ENCODE measurements at places on chromosomes 16 and 17. TPM values are rescaled to one million over a fixed set of nuclear protein-coding genes. Genes with fewer than 3 reads are reported as not detected.

DNA sequence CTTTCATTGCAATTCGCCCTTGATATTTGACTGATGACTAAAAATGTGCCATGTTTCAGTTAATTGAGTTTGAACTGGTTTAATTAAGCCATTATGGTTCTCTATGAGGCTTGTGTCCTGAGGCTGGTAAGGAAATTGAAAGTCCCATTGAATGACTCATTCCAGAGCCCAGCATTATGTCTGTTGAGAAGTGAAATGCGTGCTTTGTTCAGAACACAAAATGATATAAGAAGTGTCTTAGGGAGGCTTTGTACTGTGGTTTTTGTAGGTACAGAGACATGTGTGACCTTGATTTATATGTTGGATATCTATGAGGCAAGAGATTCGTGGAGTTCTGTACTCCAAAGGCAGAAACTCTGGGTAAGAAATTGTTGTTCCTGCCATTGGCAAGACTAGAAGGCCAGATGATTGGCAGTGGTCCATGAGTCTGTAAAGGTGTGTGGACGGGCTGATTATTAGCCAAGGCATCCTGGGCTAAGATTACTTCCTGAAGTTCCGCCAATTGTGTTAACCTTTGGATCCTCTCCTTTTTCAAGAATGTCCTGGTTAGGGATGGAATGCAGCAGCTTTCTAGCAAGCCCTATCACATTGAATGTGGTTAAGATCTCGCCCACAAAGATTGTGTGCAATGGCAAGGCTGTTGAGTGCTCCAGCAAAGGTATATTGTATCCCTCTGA lies 103.7 kb downstream of the NPIPB5 start:
- H3K27ac ChIP-seq = no peak overlapping the region
- H3K36me3 ChIP-seq = no peaks in the 10 kb centered on the region
- no peaks in the 10 kb centered on the region for H3K27me3 ChIP-seq
- no peaks in the 10 kb centered on the region for H3K4me1 ChIP-seq
- no peak for DNase-seq

IGFALS gene
- 0.82 TPM for total RNA-seq

- DNase-seq = no peak
- no peak overlapping the region for H3K27ac ChIP-seq
- no peaks in the 10 kb centered on the region for H3K36me3 ChIP-seq
- H3K4me3 ChIP-seq = no peak overlapping the region
Observed at GRCh38 chr17:9768381-9768934, 22.9 kb downstream of the DHRS7C start.

KCNJ12 gene
- total RNA-seq = 3.8 TPM

DNA sequence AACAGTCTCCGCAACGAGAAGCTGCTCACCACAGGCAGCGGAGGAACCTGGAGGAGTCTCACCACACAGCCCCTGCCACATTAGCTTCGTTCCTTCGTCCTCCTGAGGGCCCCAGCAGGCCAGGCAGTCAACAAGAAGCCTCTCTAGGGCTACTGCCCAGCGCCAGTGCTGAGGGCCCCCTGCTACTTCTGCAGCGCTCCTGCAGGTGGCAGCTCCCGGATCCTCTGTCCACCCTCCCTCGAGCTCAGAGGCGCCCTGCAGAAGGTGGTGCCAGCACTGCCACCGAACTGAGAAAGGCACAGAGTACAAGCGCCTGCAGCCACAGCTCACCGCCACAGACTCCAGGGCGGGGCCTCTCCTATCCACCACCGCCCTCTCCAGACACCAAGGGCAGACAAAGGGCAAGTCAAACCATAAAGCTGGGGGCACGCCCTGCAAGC lies 27.3 kb downstream of the KDM8 start:
- H3K4me1 ChIP-seq = peaks cover 33% of the 10 kb centered on the region
- no peak overlapping the region for H3K27ac ChIP-seq
- DNase-seq = no peak
- no peaks in the 10 kb centered on the region for H3K27me3 ChIP-seq
- no peak overlapping the region for H3K4me3 ChIP-seq

GRCh38 chr16:66429290-66429962 lies 2.3 kb downstream of the BEAN1 start:
- H3K4me3 ChIP-seq = no peak overlapping the region
- no peaks in the 10 kb centered on the region for H3K36me3 ChIP-seq
- no peak overlapping the region for H3K27ac ChIP-seq
- no peaks in the 10 kb centered on the region for H3K4me1 ChIP-seq
- no peaks in the 10 kb centered on the region for H3K27me3 ChIP-seq

DNA sequence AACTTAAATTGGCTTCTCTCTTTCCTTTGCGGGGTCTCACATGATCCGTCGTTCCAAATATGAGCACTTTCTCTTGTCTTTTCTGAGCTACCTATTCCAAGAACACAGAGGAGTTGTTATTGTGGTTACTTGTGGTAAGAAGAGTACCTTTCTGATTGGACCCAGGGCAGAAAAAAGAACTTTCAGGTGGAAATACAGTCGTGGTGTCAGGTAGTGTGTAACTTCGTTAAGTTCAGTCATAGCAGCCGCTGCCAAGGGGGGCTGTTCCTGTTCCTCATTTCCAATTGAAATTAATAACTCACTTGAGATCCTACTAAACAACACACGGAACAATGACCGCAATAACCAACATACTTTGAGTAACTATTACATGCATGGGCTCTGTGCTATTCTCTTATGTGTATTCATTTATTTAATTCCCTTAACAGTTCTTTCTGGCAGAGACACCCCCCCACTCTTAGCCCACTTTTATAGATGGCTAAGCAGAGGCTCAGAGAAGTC lies 681.7 kb downstream of the MAF start:
- no peaks in the 10 kb centered on the region for H3K4me1 ChIP-seq
- H3K36me3 ChIP-seq = no peaks in the 10 kb centered on the region
- H3K27me3 ChIP-seq = no peaks in the 10 kb centered on the region
- no peak overlapping the region for H3K4me3 ChIP-seq

DNA sequence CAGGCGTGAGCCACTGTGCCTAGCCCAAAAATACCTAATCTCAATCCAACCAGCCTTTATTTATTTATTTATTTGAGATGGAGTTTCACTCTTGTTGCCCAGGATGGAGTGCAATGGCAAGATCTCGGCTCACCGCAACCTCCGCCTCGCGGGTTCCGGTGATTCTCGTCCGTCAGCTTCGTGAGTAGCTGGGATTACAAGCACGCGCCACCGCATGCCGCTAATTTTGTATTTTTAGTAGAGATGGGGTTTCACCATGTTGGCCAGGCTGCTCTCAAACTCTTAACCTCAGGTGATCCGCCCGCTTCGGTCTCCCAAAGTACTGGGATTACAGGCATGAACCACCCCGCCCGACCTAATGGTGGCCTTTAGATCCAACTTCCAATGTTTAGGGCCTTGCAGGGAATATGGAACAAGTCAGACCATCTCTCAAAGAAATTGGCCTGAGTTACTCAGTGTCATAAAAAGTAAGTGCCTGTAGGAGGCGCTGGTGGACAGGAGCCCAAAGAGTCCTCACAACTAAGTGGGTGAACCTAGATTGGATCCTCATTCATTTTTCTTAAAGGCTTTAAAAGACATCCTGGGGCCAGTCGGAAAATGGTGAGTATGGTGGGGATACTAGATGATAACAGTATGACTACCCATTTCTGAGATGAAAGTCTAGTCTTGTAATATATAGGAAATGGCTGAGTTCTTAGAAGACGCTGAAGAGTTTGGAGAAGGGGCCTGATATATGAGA lies 4.6 kb downstream of the ZSCAN10 start:
- no peaks in the 10 kb centered on the region for H3K27me3 ChIP-seq
- H3K4me3 ChIP-seq = no peak overlapping the region
- H3K36me3 ChIP-seq = no peaks in the 10 kb centered on the region
- H3K27ac ChIP-seq = no peak overlapping the region
- DNase-seq = no peak
- H3K4me1 ChIP-seq = no peaks in the 10 kb centered on the region

GRCh38 chr16:65453646-65454045 lies 331.8 kb upstream of the CDH11 start:
- H3K27me3 ChIP-seq = no peaks in the 10 kb centered on the region
- DNase-seq = no peak
- no peak overlapping the region for H3K27ac ChIP-seq
- no peaks in the 10 kb centered on the region for H3K36me3 ChIP-seq
- H3K4me1 ChIP-seq = no peaks in the 10 kb centered on the region

GRCh38 chr16:11049396-11050059 lies 105.2 kb downstream of the CLEC16A start:
- no peaks in the 10 kb centered on the region for H3K36me3 ChIP-seq
- no peaks in the 10 kb centered on the region for H3K4me1 ChIP-seq
- DNase-seq = no peak
- no peaks in the 10 kb centered on the region for H3K27me3 ChIP-seq
